Chondrocyte (in vitro differentiated cells): ENCODE measurements at places on chromosomes 1 and 21. TPM values are rescaled to one million over a fixed set of nuclear protein-coding genes. Genes with fewer than 3 reads are reported as not detected.

The SLC30A2 gene
- total RNA-seq = 0.12 TPM in 1 of 3 replicates, not detected in the others

GRCh38 chr21:39452207-39452969, 618 bp downstream of the SH3BGR start:
- peak overlapping the region; percentile 58 for H3K27ac ChIP-seq
- no peaks in the 10 kb centered on the region for H3K27me3 ChIP-seq
- H3K4me1 ChIP-seq = peaks cover 9% of the 10 kb centered on the region
- no peak for DNase-seq

DNA sequence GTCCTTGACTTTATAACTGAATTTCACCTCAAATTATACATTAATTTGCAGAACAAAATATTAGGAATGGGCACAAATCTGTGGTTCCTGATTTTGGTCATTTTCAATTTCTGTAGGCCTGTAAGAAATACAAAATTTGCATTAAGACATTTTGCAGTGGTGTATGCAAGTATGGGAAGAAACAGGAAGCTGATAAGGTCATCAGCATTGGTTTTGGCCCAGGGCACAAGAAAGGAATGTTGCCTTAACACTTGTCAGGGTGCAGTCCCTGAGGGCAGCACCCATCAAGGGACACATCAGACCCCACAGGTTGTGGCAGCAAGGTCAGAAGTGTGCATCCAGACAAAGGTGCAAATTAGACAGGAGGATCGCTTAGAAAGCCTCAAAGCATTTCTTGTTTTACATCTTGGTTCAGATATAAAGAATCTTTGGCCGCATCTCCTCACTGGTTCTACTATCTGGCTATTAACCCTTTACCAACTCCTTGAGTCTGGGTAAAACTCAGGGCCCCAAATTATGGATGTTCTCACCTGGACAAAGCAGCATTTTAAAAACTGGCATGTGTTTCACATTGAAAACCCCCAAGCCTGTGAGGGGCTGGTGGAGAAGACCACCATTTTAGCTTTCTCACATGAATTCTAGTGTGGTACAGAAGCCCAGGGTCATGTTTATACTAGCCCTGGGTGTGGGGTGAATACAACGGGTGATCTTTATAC, 182.4 kb downstream of the CDC7 start:
- H3K27me3 ChIP-seq = no peaks in the 10 kb centered on the region
- H3K4me3 ChIP-seq = no peak overlapping the region
- DNase-seq = no peak
- no peak overlapping the region for H3K27ac ChIP-seq
- H3K36me3 ChIP-seq = no peaks in the 10 kb centered on the region

GRCh38 chr21:43937891-43938309, 72.9 kb downstream of the AGPAT3 start:
- peaks cover 3% of the 10 kb centered on the region for H3K4me1 ChIP-seq
- no peak for DNase-seq
- no peaks in the 10 kb centered on the region for H3K36me3 ChIP-seq

DNA sequence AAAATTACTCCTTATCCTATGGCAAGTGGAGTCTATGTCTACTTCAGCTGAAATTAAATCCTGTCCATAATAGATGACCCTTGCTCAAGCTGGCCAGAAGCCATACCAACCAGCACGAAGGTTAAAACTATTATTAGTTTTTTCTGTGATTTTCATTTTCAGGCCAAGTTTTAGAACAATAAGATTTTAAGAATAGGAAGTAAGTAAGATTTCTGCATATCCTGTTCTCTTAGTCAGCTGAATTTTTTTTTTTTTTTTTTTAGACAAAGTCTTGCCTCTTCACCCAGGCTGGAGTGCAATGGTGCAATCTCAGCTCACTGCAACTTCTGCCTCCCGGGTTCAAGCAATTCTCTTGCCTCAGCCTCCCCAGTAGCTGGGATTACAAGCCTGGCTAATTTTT, 6.1 kb upstream of the RBP7 start:
- no peak for DNase-seq
- H3K27me3 ChIP-seq = no peaks in the 10 kb centered on the region
- no peaks in the 10 kb centered on the region for H3K36me3 ChIP-seq
- no peak overlapping the region for H3K4me3 ChIP-seq
- H3K4me1 ChIP-seq = no peaks in the 10 kb centered on the region
- no peak overlapping the region for H3K27ac ChIP-seq

GRCh38 chr1:207922554-207922953, 11.6 kb upstream of the CD34 start:
- H3K36me3 ChIP-seq = no peaks in the 10 kb centered on the region
- no peak for DNase-seq
- H3K27me3 ChIP-seq = peaks cover 8% of the 10 kb centered on the region

GRCh38 chr1:217721692-217722091, 90.5 kb downstream of the SPATA17 start:
- DNase-seq = no peak
- no peak overlapping the region for H3K4me3 ChIP-seq
- peaks cover 4% of the 10 kb centered on the region for H3K27me3 ChIP-seq
- H3K27ac ChIP-seq = no peak overlapping the region
- H3K4me1 ChIP-seq = no peaks in the 10 kb centered on the region

DNA sequence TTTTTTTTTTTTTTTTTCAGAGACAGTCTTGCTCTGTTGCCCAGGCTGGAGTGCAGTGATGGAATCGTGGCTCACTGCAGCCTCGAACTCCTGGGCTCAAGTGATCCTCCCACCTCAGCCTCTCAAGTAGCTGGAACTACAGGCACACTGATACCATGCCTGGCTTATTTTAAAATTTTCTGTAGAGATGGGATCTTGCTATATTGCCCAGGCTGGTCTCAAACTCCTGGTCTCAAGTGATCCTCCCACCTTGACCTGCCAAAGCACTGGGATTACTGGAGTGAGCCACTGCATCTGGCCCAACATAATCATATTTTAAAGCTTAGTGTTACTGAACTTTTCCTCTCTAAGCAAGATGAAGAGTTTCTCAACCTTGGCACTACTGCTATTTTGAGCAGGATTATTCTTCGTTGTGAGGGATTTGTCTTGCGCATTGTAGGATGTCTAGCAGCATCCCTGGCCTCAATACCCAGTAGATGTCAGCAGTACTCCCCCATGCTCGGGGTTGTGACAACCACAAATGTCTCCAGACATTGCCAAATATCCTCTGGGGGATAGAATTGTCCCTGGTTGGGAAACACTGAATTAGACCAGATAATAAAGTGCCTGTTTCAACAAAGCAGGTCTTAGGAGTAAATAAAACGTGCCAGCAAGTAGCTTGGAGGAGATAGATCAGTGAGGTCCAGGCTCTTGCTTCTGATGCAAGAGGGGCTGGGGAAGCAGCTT, 15.1 kb upstream of the THRAP3 start:
- no peaks in the 10 kb centered on the region for H3K36me3 ChIP-seq
- H3K4me3 ChIP-seq = no peak overlapping the region
- H3K4me1 ChIP-seq = peaks cover 20% of the 10 kb centered on the region
- no peak overlapping the region for H3K27ac ChIP-seq
- no peaks in the 10 kb centered on the region for H3K27me3 ChIP-seq

- H3K36me3 ChIP-seq = no peaks in the 10 kb centered on the region
- peaks cover 38% of the 10 kb centered on the region for H3K27me3 ChIP-seq
- DNase-seq = no peak
- H3K4me1 ChIP-seq = peaks cover 13% of the 10 kb centered on the region
Measured at GRCh38 chr1:166170075-166170474, 3.3 kb upstream of the FAM78B start.

- H3K36me3 ChIP-seq = no peaks in the 10 kb centered on the region
- H3K27me3 ChIP-seq = no peaks in the 10 kb centered on the region
- H3K27ac ChIP-seq = no peak overlapping the region
- no peak for DNase-seq
Measured at GRCh38 chr1:232904566-232904965, 45.8 kb upstream of the NTPCR start.

DNA sequence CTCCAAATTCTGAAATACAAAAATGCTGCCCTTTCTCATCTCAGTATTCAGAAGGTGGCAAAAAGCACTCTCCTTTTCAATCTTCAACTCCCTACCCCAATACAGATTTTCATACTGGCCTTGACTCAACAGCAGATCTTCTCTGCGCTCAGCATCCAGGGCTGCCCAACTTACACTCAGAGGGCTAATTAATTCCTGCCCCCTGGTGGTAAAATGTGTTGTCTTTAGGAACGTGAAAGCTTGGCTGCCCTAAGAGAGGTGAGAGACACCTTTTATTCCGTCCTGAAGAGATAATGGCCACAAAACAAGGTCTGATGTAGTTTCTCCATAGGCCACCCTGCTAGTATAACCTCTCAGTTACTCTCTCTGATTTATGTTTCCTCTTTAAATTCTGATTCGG, 25.0 kb downstream of the KRTAP24-1 start:
- no peak overlapping the region for H3K27ac ChIP-seq
- H3K36me3 ChIP-seq = no peaks in the 10 kb centered on the region
- no peak overlapping the region for H3K4me3 ChIP-seq
- no peaks in the 10 kb centered on the region for H3K27me3 ChIP-seq

DNA sequence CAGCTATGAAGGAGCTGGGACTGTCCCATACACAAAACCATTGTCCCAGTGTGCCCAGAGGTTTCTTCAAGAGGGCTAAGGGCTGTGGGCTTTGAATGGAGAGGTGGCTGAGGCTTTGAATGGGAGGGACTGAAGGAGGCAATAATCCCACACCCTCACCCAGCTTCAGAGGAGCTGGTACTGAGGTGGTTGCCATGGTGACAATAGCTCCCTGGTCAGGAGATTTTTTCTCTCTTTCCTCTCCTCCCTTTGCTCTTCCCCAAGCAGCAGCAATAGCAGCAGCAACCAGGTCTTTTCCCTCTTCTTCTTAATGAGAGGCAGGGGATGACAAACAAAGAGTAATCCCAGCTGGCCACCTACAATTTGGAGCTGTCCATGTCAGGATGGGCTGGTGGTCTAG, 1.6 kb downstream of the HPCAL4 start:
- peaks cover 12% of the 10 kb centered on the region for H3K4me1 ChIP-seq
- H3K27me3 ChIP-seq = peaks cover 69% of the 10 kb centered on the region
- no peak for DNase-seq
- no peak overlapping the region for H3K4me3 ChIP-seq

The TLR5 gene
- total RNA-seq = 0.17 to 0.36 TPM (median 0.22 TPM) in 3 replicates

DNA sequence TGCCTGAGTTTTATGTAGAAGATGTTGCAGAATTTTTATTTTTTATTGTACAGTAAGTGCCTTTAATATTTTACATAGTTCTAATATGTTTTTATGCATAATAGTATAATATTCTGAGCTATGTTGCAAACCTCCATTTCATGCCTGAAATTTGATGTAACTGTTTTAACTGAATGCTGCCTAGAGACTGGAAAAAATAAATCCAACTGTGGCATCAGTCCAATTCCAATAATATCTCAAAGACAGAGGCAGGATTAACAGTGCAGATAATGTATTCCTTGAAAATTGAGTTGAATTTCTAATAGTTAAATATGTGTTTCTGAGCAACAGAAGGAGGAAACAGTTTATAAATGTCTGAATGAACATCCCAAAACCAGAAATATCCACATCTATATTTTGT, 61.1 kb upstream of the KIF1B start:
- peaks cover 7% of the 10 kb centered on the region for H3K36me3 ChIP-seq
- no peak overlapping the region for H3K4me3 ChIP-seq
- DNase-seq = no peak
- no peaks in the 10 kb centered on the region for H3K27me3 ChIP-seq

The HAO2 gene
- not detected in 3 replicates for total RNA-seq

DNA sequence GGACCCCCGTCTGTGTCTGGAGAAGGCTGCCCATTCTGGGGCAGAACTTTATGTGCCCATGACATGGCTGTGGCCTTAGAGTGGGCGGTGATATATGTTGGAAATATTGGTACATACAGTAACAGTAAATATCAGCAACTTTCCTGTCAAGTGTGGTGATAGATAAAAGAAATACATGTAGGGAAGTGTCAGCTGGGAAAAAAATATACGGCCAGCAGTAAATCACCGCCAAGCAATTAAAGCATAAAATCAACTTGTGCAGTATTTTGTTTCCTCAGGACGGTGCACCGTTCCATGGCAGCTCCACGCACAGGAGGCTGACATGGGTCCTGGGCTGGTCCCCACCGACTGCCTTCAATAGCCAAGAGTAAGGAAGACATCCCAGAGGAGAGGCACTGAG, 27.4 kb downstream of the LHX4 start:
- H3K36me3 ChIP-seq = no peaks in the 10 kb centered on the region
- no peak for DNase-seq
- H3K27me3 ChIP-seq = peaks cover 31% of the 10 kb centered on the region
- H3K27ac ChIP-seq = no peak overlapping the region
- H3K4me3 ChIP-seq = no peak overlapping the region

The CA14 gene
- total RNA-seq = not detected in 3 replicates

GRCh38 chr1:112110031-112110430, 120.6 kb upstream of the KCND3 start:
- no peak overlapping the region for H3K4me3 ChIP-seq
- H3K27me3 ChIP-seq = no peaks in the 10 kb centered on the region
- H3K27ac ChIP-seq = no peak overlapping the region
- no peaks in the 10 kb centered on the region for H3K36me3 ChIP-seq

- DNase-seq = no peak
- H3K27me3 ChIP-seq = no peaks in the 10 kb centered on the region
- no peaks in the 10 kb centered on the region for H3K36me3 ChIP-seq
- peaks cover 49% of the 10 kb centered on the region for H3K4me1 ChIP-seq
- no peak overlapping the region for H3K27ac ChIP-seq
Measured at GRCh38 chr1:81700728-81701470, 99.8 kb upstream of the ADGRL2 start.

The CTSK gene
- total RNA-seq = 4.9 to 12.4 TPM (median 4.9 TPM) in 3 replicates
